ENCODE measurements at places on chromosomes 2 and 18.

DNA sequence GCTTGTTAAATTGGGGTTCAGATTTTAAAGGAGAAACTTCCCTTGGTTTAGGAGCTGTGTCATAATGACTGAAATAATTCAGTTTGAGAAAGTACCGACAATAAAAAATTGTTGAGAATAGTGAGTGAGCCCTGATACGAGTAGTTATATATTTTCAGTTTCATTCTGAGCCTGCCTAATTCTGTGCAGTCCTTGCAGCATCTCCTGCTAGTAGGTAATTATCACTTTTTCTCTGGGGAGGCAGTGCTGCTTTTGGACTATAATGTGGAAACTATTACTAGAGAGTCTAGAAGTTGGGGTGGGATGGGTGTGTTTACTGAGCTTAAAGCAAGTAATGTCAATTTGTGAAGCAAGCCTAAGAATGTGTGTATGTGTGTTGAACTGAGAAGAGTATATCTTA lies 21.7 kb downstream of the ZNF638 start:
- no peak for DNase-seq

GRCh38 chr2:195648787-195649186 lies 8.2 kb upstream of the SLC39A10 start:
- DNase-seq, result no peak

GRCh38 chr2:227824711-227825110 lies 11.1 kb downstream of the CCL20 start:
- no peak for DNase-seq

DNA sequence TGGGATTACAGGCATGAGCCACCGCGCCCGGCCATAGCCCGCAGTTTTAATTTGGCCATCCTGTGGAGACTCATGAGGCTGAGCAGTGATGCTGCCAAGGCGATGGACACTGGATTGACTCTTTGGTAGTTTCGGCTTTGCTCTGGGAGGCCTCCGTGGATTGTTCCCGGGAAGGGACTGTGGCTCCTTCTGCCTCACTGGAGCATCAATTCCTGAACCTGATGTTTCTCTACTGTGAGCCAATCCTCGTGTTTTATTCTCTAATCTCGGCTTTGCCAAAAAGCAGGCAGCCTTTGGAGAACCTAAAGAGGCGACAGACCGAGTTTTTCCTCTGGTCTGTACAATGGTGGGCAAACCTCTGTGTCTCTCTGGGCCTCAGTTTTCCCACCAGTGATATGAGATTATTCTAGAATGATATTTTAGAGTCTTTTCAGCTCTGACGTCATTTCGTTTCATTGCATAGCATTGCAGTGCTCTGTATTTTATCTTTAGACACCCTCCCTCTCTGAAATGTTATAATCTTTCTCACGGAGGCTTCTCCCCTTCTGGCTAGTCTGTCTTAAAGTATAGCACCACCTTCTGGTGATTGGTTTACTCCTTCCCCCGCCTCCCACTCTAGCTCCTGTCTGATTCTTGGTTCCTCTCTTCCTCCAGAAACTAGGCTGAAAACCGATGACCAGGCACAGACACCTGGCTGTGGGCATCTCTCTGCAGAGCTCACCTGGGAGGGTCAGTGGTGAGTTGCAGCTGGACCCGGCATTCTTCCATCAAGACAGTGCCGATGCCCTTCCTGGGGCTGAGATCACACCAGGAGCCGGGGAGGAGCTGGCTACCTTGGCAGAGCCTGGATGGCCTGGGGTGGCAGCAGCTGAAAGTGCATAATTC lies 341.3 kb downstream of the MYCN start:
- peak; percentile 31 for DNase-seq

DNA sequence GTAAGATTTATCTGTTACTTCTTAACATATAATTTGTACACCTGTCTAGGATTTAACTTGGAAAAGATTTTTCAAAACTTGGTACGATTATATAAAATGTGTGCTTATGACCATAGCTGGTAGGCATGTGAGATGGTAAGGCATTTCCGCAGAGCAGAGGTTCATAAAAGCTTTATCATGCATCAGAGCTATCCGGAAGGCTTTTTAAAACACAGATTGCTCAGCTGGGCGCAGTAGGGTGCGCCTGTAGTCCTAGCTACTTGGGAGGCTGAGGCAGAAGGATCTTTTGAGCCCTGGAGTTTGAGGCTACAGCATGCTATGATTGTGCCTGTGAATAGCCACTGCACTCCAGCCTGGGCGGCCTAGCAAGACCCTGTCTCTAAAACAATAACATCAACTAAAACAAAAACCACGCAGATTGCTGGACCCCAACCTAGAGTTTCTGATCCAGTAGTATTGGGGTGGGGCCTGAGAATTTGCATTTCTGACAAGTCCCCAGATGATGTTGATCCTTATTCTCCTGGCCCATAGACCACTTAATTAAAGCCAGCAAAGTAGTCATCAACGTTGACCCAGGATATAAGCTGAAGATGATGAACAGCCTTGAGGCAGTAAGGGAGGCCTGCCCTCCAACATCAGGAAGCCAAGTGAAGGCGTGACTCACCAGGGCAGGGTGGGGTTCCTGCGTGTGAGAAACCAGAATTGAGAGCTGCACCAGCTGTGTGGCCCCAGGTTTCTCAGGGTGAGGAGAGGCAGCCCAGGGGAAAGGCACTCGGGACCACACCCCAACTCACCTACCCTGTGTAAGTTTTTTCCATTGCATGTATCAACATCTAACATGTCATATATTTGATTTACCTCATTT lies 21.6 kb upstream of the SLC20A1 start:
- peak; percentile 55 for DNase-seq

GRCh38 chr2:105796791-105797190 lies 52.1 kb downstream of the NCK2 start:
- no peak for DNase-seq

- DNase-seq, result peak; percentile 22
Measured at GRCh38 chr18:6557057-6557769, 142.5 kb upstream of the L3MBTL4 start.

GRCh38 chr2:42281416-42282081 lies 79.5 kb downstream of the COX7A2L start:
- DNase-seq, result no peak

DNA sequence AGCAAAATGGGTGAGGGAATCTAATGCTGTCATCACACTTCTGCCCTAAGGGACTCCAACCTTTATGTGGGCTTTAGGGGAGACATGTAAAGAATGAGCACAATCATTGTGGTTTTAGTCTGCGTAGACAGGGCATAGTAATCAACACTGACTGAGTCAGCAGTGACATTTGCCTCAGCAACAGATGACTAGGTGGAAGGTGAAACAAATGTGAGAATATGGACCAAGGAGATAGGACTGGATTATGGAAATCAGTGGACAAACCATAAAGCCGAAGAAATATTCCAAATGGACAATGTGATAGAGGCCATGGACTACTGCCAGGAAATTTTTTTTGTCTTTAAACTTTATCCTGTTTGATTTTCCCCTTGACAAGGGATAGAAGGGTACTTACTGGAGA lies 83.9 kb downstream of the PDK1 start:
- DNase-seq, result peak; percentile 64

- DNase-seq, result no peak
Measured at GRCh38 chr2:20128506-20129330, 77.3 kb upstream of the LAPTM4A start.

DNA sequence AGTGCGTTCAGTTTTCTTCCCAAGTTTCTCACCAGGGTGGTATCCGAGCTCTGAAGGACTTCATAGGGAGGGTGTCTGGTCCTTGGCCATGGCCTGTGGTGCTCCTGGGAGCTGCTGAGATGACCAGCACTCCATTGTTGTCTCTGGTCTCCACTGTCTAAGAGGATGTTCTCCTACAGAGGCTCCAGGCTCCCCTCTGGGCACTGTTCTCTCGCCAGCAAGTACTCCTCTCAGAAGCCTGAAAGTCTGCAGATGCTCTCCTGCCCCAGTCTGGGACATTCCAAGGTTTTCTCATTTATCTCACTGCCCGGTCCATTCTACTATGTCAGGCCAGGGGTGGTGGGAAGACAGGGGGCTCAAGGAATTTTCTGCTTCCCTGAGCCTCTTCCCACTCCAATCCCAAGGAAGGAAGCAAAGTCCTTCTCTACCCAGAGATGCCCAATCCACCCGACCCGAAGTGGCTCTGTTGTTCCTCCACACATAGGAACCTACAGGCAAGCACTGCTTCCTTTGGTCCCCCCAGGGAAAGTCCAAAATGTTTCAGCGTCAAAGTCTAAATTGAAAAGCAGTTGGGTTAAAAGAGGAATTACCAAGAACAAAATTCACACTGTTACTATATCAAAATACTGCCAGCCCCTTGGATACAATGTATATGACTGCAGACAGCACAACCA lies 110.5 kb downstream of the GYPC start:
- no peak for DNase-seq

DNA sequence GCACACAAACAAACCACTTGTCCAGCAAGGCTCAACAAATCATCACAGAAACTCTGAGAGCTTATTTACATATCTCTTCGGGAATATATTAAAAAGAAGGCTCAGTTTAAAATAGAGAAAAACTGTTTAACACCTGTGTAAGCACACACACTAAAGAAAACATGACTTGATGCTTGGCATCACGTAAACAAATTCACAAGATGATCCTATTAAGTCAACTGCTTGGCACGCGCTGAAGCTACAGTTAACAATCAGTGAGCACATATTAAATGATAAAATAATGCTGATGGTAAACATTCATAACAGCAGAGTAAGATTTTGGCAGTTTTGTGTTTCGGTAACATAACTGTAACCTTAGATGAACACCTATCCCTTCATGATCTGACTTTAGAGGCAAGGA lies 4.3 kb upstream of the HES6 start:
- DNase-seq, result no peak

GRCh38 chr2:37324786-37325624 lies at the start of gene PRKD3:
TSS of gene PRKD3 (minus strand) at chr2:37324833. CDS start at chr2:37316524, 8,309 bp downstream.
- DNase-seq, result peak; percentile 81

DNA sequence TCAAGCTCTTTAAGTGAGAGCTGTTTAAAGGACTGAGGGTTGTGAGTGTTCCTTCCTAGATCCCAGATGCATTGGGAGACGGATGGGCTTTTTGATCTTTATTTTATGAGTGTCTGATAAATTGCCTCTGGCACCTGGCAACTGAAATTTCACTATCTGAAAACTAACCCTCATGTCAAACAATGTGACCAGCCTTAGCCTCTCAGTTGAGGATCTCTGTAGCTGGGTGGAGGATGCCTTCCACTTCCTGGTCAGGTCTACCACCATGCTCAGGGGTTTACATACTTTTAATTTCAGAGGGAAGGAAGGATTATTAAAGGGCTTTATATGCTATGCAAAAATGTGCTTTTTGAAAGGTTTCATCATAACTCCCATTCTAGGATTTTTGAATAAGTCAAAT lies 70.5 kb upstream of the NT5C1B start:
- DNase-seq, result no peak

DNA sequence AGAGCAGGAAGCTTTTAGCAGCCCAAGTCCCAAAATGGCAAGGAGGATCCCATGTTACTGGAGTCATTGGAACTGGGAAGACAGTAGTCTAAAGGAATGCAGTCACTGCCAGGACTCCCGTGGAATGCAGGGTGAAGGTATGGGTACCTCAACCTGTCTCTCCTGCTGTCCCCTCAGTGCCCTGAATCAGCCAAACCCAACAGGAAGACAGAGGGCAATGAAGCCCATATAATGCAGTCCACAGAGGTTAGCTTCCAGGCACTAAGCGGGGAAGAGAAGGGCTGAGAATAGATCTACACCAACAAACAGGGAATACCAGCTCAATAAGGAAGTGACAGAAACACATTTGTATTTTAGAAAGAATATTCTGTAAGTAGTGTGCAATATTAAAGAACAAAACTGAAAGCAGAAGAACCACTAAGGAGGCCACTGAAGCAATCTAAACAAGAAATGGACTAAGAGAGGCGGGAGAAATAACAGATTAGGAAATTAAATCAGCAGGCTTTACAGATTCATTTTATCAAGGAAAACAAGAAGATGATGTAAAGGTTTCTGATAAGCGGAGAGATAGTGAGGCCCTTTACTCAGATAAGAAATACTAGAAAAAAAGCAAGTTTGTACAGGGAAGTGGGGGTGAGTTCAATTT lies 8.3 kb downstream of the NEMP2 start:
- DNase-seq, result no peak

- DNase-seq, result no peak
Measured at GRCh38 chr18:22066083-22066485, 103.3 kb upstream of the GATA6 start.

DNA sequence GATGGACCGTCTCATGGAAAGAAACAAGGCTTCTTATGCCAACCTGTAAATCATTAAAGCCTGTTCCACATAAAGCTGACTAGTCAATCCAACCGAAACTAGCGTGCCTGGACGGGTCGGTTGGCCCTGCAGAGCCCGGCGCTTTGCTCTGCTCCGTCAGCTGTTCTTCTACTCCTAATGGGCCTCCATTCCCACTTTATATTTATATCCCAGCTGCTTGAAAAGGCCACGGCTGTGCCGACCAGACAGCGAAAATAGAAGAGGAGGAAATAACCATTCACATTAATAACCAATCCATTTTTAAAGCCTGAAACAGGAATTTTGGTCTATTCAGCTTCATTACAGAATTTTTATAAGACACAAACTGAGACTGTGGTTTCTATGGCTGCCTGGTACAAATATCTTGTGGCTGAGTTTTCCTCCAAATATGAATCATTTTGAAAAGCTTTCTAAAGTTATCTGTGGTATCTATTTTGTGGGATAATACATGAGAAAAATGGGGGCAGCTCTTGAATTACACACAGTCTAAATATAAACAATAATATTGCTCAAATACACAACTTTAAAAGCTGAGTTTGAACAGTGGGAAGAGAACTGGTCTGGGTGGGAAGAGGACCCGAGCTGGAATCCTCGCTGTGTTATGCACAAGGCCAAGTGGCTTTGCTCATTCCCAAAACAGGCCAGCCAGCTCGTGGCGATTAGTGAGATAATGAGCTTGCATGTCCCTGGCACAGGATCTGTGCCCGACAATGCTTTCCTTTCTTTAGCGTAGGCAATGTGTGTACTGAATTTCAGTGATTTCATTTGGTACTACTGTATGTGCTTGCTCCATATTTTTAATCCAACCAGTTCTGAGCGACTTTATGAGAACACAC lies 10.5 kb upstream of the FAM124B start:
- DNase-seq, result peak; percentile 73

- DNase-seq, result peak; percentile 8
Measured at GRCh38 chr18:34871435-34871834, 161.3 kb downstream of the DTNA start.

- no peak for DNase-seq
Measured at GRCh38 chr18:7561909-7562460, 5.1 kb upstream of the PTPRM start.

- DNase-seq, result no peak
Measured at GRCh38 chr2:1481406-1482252, 68.4 kb downstream of the TPO start.

GRCh38 chr18:26386441-26386840 lies 160.2 kb downstream of the TAF4B start:
- DNase-seq, result peak; percentile 66

GRCh38 chr2:224025874-224026273 lies 13.2 kb downstream of the SERPINE2 start:
- DNase-seq, result no peak

GRCh38 chr2:17815468-17816184 lies 634 bp upstream of the MSGN1 start:
- DNase-seq, result no peak

- DNase-seq, result peak; percentile 58
Measured at GRCh38 chr2:159285929-159286708, at the start of gene WDSUB1. TSS of gene WDSUB1 (minus strand) at chr2:159286703. CDS start at chr2:159283069, 3,634 bp downstream.
